ENCODE measurements at places on chromosomes 3 and 15.
A peak's percentile ranks its signal among the peaks of the same experiment; 100 is the strongest.

DNA sequence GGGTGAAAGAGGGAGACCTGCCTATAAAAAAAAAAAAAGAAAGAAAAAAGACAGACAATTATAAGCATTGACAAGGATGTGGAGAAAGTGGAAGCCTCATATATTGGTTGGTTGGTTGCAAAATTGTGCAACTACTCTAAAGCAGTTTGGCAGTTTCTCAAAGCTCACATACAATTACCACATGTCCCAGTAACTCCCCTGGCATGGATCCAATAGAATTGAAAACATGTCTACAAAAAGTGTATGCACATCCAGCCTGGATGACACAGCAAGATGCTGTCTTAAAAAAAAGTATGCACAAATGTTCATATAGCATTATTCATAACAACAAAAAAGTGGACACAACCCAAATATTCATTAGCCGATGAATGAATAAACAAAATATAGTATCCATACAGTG lies 19.5 kb downstream of the SETMAR start:
- peak; percentile 84 for DNase-seq

DNA sequence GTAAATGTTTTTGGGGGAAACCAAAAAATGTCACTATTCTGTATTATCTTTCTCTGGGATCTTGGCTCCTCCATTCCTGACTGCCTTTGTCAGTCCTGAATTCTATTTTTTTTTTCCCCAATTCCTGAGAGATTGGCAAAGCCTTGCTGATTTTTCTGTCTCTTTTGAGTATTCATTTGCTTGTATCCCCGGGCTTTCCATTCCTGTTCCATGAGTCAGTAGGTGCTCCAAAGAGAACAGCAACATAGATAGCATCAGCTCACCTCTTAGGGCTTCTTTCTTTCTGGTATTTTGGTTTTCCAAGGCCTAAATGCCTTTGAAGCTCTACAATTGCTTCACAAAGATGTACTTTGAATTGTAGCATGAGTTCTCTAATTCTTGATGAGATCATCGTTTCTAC lies 271.7 kb upstream of the LRRC3B start:
- DNase-seq, result no peak

GRCh38 chr3:186520431-186520830 lies 23.7 kb downstream of the CRYGS start:
- no peak for DNase-seq

GRCh38 chr3:44712455-44713075 lies at the start of gene ZNF502:
Gene ZNF502, plus strand, starts transcription at chr3:44712660. Its CDS starts 7,602 bp downstream, at chr3:44720262.
- DNase-seq, result peak; percentile 91

DNA sequence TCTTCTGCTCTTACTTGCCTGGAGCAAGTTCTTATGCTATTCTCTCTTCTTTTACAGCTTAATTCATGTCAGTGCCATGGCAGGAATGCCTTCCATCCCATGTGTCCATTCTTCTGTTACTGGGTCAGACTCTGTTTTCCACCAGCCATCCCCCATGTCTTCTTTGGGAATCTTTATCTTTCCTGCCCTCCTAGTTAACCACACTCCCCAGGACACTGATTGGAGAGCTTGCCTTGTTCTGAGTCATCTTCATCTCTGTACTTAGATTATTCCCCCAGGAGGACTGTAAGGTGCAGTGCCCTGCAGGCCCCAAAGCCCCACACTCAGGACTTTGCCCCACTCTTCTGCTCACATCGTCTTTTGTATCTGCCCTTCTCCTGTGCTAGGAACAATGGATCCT lies 3.6 kb downstream of the ABHD17C start:
- peak; percentile 46 for DNase-seq

GRCh38 chr3:66692766-66693150 lies 191.9 kb upstream of the LRIG1 start:
- no peak for DNase-seq

DNA sequence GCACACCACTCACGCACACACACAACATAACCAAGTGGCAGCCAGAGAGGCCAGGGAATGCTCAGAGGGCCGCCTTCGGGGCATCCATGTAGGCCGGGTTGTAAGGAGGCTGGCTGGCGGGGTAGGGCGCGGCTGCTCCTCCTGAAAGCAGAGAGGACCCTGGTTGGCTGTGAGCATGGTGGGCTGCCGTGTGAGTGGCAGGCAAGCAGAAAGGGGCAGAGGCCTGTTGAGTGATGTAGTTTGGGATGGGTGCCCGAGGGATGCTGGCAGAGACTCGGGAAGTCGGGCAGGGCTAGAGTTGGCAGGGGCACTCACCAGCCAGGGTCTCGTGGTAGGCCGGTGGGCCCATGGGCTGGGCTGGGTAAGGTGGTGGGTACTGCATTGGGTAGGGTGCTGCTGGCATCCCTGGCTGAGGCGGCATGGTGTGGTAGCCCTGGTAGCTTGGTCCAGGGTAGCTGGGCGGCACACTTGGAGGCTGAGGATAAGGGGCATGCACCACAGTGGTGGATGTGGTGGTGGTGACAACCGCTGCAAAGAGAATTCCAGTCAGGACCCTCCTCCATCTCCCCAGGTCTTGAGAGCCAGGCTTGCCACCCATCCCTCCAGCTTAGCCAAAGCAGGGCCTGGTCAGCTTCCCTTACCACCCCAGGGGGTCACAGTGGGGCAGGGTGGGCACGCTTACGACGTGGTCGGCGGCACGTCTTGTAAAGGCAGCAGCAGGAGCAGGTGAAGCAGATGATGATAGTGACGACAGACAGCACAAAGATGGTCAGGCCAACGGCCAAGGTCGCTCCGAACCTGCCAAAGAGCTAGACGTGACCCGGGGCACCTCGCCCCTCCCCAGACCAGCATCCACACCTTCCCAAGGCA lies 22.7 kb downstream of the ATRIP start:
- DNase-seq, result no peak

- DNase-seq, result peak; percentile 27
Observed at GRCh38 chr3:193030276-193030675, 112.6 kb upstream of the MB21D2 start.

GRCh38 chr3:37921025-37921424 lies 59.3 kb downstream of the CTDSPL start:
- DNase-seq, result no peak

DNA sequence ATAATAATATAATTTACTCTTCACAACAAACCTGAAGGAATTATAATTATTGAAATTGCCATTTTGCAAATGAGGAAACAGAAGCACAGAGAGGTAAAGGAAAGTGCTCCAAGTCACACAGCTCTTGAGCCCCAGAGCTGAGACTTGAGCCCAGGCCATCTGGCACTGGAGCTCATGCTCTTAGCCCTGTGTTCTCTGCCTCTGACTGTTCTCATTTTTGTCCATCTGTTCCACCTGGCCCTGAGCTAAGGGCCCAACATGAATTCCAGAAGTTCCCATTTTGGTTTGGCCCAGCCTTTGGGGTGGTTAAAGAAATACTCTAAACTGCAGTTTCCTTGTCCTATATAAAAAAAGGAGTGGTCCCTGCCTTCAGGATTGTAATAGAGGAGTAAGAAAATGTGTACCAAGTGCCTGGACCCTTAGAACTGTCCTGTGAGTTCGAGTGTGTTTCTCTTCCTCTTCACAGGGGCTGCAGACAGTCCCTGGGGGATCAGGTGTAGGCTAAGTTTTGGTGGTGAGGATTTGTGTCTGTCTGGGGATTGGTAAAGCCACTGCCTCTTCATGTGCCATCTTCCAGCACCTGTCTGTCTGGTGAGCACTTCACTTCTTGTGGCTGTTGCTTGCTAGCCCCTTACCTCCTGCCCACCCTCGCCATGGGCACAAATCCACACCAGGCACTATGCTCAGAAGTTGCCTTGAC lies 91.8 kb downstream of the DNAJB8 start:
- DNase-seq, result no peak

- DNase-seq, result peak; percentile 36
Observed at GRCh38 chr3:187066228-187066995, 72.9 kb downstream of the RPL39L start.

DNA sequence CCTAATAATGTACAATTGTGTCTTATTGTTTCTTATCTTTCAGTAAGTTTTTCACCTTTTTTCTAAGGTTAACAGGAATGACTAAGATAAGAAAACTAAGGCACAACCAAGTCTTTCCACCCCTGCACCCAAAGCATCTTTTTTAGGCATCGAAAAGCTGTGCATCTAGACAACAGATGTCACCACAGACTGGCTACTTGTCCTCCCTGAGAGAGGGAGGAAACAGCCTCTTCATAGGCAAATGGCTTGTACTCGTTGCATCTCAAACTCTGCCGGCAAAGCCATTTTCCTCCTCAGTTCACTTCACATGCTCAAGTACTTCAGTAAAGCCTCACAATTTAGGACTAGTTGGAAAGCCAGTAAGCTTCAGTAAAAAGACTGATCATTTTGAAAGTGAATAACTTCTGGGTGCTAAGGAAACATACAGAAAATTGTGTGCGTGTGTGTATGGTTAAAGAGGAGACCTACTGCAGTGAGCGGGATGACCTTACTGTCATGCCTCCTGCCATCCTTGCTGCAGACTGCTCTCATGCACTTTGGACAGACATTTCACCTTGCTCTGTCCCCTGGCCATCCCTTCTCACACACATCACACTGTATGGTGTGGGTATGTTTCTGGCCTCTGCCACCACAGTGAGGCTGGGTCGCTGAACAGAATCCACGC lies 36.5 kb upstream of the HACD2 start:
- DNase-seq, result no peak

GRCh38 chr3:119352034-119352609 lies 57.9 kb downstream of the ARHGAP31 start:
- DNase-seq, result peak; percentile 46

- peak; percentile 90 for DNase-seq
Observed at GRCh38 chr3:159929171-159930141, 59.2 kb upstream of the IL12A start.

DNA sequence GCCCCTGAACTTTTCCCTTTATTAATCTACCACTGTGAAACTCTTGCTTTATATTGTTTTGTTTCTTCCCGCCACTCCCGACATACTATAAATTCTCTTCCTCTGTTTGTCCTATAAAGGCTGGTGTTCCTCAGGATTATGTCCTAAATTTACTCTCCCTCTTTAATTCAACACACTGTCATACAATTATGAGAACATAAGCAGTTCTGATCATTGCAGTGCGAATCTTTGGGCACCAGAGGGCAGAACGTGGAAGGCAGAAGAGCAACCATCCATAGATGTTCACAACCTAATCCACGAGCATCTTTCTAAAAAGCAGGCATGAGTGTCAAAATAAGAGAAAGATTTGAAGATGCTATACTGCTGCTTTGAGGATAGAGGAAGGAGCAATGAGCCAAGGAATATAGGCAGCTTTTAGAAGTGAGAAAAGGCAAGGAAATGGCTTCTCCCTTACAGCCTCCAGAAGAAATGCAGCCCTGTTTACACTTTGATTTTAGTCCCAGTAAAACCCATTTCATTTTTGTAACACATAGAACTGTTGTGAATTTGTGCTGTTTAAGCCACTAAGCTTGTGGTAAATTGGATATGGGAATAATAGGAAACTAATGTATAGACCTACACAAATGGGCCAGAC lies 179.4 kb downstream of the GBE1 start:
- DNase-seq, result peak; percentile 52

- no peak for DNase-seq
Observed at GRCh38 chr15:82714016-82714415, 4.3 kb upstream of the AP3B2 start.

DNA sequence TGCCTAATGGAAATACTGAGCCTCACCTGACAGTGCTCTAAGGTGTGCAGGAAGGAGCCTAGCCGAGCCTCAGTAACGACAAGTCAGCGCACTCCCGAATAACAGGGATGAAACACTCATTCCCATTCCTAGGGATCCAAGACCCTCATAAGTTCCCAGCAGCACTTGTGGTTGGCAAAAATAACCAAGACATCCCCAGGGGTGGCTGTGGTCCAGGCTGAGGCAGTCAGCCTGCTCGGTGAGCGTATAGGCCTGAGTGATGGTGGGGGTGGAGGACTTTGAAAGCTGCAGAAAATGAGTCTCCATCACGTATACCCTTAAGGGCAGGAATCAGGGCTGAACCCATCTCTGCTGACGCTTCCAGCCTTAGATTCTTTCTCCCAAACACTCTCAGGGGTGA lies 120.1 kb downstream of the SMAD6 start:
- peak; percentile 76 for DNase-seq

GRCh38 chr3:127037971-127038446 lies 55.1 kb downstream of the PLXNA1 start:
- no peak for DNase-seq

- peak; percentile 76 for DNase-seq
Observed at GRCh38 chr3:11604139-11604892, 39.4 kb downstream of the VGLL4 start.

- no peak for DNase-seq
Observed at GRCh38 chr3:197828-198491, 1.4 kb downstream of the CHL1 start.

- no peak for DNase-seq
Observed at GRCh38 chr3:184583578-184584451, 22.2 kb downstream of the EPHB3 start.

- DNase-seq, result no peak
Observed at GRCh38 chr3:185727873-185728272, 97.0 kb downstream of the IGF2BP2 start.

GRCh38 chr3:163504974-163505373 lies 1573.3 kb downstream of the SI start:
- no peak for DNase-seq

DNA sequence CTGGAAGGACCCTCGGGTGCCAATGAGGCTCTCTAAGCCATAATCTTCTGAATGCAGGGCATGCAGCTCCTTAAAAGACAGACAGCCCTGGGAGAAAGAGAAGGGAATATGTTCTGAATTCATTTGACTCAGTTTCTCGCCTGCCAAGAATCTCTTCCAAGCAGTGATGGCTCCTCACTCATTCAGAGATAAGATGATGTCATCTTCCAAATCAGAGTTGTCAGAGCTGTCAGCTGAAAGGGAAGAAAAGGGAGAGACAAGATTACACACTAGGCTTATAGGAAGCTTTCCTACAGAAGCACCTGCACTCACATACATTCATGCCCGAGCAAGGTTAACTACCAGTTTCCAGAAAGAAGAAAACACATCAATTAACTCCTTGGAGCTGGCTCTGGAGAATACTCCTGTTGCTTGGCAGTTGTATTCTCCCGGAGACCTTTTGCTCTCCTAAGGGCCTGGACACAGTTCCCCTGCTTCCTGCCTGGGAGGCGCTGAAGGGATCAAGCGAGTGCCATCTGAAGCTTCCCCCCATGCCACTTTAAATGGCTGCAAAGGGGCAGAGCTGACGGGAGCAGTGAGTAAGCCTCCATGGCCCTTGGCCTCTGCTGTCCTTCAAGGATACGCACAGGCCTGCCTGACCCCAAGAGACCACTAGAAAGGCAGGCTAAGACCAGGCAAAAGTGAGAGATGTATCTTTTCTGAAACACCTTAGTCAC lies 7.7 kb downstream of the RBM15B start:
- DNase-seq, result no peak

DNA sequence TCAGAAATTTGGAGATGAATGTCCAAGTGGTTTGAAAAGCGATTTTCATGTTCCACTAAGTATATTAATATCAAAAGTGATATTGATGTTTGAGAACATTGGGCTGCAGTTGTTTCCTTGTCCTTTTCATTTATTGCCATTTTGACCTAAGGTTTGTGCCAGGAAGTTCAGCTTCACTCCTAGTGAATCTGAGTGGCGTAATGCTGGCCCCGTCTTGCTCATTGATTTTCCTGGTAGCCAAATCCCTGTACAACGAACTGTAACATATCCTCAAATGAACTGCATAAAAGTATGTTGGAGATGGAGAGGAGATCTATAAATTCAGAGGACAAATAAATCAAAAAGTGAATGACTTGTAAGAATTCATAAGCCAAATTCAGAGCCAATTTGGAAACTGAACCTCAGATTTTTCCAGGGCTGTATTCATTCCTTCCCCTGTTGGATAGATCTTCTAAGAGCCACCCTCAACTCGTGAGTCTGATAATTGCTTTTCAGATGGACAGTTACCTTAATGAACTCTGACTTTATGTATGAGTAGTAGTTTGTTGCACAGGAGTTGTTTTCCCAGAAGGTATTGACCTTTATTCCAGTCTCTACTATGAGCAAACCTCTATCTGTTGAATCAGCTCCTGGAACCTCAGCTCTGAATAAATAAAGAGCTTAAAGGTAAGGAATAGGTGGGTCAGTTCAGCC lies 72.8 kb downstream of the ITPR1 start:
- no peak for DNase-seq

Measured in fibroblast of skin of scalp (primary cell).